ENCODE measurements at places on chromosomes 12 and 14.

- DNase-seq = no peak
Observed at GRCh38 chr12:82040987-82041743, 282.0 kb upstream of the PPFIA2 start.

DNA sequence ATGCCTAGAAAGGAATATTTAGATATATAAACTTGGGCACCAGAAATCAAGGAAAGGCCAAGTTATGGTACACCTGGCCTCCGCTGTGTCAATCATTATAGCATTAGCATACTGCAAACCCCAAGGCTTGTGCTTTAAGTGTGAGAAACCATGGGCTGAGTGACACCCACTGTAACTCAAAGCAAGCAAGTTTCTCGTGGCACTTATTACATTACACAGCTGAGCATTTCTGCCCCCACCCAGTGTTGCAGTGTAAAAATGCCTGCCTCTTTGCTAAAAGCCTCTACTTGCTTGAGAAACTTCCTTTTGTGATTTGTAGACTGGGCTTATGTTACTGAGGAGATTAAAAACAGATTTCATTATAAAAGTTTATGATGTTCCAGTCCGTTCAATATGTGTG is 122.0 kb downstream of the TGFB3 start:
- no peak for DNase-seq

- DNase-seq = no peak
Observed at GRCh38 chr12:95494888-95495287, 20.9 kb downstream of the METAP2 start.

GRCh38 chr14:32427726-32428528 is 98.8 kb downstream of the AKAP6 start:
- DNase-seq = no peak

- peak; percentile 96 for DNase-seq
Observed at GRCh38 chr14:105491366-105491973, 424 bp downstream of the TEDC1 start.
